Diencephalon (tissue), 1 donor: ENCODE measurements at places on chromosomes 16 and 17. TPM values are rescaled to one million over a fixed set of nuclear protein-coding genes. Genes with fewer than 3 reads are reported as not detected.

TBX4 gene
- total RNA-seq: not detected

GAS2L2 gene
- total RNA-seq: 1.2 TPM

TP53TG3B gene
- total RNA-seq: not detected

GRAP gene
- 4.8 TPM for total RNA-seq

TMEM88 gene
- total RNA-seq: 2.3 TPM

ZSCAN10 gene
- total RNA-seq: not detected

C1QTNF1 gene
- 3.2 TPM for total RNA-seq

TMEM94 gene
- 31.4 TPM for total RNA-seq

PRM2 gene
- not detected for total RNA-seq

TBC1D3D gene
- not detected for total RNA-seq

TBC1D3K gene
- not detected for total RNA-seq

EFCAB3 gene
- total RNA-seq: not detected

SOST gene
- 0.23 TPM for total RNA-seq
